Left renal pelvis (tissue), 4 donors: ENCODE measurements at places on chromosomes 12 and 14.

- no peak for DNase-seq
These were observed 1973.0 kb upstream of the FLRT2 start for GRCh38 chr14:83556746-83557453.

DNA sequence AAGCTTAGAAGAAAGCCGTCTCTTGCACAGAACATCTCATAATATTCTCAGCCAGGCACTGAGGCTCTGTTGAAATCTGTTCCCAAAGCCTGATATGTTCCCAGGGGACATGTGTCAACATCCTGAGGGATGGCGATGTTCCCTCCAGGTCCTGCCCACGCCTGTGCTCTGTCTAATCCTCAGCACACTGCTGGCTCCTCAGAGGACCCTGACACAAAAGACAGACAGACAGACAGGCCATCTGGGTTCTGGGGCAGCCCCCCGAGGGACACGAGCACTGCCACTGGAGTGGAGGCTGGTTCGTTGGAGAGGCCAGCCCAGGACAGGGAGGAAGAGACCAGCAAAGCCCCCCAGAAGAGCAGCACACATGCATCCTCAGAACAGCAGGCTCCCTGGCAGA, 27.8 kb downstream of the CHGA start:
- DNase-seq, result no peak

GRCh38 chr12:10243818-10244520, 31.3 kb downstream of the GABARAPL1 start:
- DNase-seq, result no peak

GRCh38 chr14:71290960-71291466, 383.8 kb downstream of the PCNX1 start:
- DNase-seq, result no peak

DNA sequence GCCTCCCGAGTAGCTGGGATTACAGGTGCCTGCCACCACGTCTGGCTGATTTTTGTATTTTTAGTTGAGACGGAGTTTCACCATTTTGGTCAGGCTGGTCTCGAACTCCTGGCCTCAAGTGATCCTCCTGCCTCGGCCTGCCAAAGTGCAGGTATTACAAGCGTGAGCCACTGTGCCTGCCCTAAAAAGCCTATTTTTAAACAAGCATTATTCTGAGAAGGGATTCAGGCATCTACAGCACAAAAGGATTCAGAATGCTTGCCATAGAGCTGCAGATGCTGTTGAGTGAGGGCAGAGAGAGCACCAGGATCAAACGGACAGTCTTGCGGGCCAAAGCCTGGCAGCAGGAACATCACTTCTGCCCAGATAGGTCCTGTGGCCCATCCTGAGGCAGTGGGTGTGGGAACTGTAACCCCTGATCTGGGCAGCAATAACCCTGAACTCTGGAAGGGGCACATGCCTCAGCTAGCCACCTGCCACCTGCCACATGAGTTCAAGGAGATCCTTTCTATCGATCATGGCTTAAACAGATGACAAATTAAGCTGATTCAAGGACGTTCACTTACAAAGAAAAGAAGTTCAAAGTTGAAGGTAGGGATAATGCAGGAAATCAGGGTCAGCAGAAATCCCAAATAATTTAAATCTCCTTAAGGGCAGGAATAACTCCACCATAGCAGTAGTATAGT, 16.8 kb upstream of the SNX6 start:
- no peak for DNase-seq

DNA sequence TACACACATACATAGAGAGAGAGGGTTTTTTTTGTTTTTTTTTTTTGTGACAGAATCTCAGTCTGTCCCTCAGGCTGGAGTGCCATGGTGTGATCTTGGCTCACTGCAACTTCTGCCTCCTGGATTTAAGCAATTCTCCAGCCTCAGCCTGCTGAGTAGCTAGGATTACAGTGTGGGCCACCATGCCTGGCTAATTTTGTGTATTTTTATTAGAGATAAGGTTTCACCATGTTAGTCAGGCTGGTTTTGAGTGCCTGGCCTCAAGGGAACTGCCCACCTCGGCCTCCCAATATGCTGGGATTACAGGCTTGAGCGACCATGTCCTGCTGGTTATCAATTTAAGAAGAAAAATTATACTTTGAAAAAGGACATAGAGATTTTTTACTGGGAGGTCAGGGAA, 710.6 kb downstream of the SLC6A15 start:
- DNase-seq, result no peak

DNA sequence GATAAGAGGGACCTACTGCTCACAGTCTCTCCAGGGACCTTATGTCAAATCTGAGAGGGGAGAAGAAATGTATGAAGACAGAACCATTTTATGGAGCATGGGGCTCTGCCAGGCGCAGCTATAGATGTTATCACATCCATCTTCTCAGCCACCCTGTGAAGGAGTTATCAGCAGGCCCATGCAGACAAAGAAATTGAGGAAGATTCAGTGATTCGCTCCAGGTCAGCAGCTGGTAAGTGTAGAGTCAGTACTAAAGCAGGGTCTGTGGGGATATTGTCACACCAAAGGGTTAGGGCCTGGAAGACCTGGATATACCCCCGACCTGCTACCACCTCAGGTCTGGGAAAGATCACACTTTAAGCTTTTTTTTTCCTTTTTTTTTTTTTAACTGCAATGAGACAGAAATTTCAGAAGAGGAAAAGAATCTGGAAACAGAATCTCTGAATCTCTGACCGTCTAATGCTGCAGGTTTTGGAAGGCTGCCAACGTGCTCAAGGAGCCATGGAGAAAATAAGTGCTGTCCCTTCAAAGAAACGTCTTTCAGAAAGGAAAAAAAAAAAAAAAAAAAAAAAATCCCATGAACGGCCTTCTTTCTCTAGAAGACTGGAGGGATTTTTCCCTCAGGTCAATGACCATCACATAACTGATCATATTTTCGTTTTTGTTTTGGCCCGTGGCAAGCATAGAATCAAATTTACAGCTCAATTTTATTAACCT, 73.3 kb upstream of the PLEKHG7 start:
- DNase-seq, result peak; percentile 32

- no peak for DNase-seq
These were observed 26.2 kb downstream of the DIO3 start for GRCh38 chr14:101587441-101587911.

DNA sequence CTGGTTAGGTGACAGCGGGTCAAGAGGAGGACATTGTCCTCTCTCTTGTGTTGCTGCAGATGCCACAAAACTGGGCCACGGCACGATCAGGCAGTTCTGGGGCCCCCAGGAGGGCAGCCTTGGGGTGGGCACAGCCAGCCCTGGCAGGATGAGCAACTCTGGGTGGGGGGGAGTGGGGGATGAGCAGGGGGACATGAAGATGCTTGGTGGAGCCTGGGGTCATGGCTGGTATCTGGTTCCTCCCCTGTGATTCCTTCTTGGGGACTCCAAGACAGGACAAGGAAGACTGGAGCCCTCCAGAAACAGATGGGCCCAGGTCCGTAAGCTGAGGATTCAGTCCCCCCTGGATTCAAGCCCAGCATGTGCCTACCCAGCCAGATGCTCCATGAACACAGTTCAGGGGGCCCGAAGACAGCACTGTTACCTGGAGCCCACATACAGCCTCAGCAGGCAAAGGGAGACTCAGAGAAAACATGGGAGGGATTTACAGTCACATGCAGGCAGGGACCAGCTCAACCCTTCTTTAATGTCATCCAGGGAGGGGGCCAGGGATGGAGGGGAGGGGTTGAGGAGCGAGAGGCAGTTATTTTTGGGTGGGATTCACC, 10.4 kb downstream of the SERPINA1 start:
- DNase-seq, result no peak

- no peak for DNase-seq
These were observed 35.2 kb downstream of the ZFP36L1 start for GRCh38 chr14:68757618-68758081.

DNA sequence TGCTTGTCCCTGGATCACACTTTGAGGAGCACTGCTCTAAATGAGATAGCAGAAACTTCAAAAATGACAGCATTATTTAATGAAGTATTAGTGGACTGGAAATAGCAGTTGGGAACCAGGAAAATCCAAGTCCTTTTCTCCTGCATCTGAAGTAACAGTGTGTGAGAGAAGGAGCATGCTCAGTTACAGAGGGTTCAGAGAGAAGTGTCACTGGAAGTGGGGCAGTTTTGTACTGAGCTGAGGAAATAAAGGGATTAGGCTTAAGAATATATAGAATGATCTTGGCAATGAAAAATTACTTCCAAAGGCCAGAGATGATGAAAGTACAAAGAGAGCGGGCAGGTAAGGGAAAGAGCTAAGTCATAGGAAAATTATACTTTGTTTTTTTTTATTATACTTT, 130.9 kb downstream of the MIPOL1 start:
- no peak for DNase-seq

GRCh38 chr12:120332041-120332440, 4.5 kb upstream of the PLA2G1B start:
- DNase-seq, result no peak

DNA sequence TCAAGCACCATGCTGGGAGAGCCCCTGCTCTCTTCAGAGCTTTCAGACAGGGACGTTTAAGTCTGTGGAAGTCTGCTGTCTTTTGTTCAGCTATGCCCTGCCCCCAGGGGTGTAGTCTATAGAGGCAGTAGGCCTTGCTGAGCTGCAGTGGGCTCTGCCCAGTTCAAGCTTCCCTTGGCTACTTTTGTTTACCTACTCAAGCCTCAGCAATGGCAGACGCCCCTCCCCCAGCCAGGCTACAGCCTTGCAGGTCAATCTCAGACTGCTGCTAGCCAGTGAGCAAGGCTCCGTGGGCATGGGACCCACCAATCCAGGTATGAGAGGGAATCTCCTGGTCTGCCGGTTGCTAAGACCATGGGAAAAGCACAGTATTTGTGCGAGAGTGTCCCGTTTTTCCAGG, 37.4 kb upstream of the C12orf71 start:
- DNase-seq, result no peak

- no peak for DNase-seq
These were observed 1.6 kb downstream of the ART4 start for GRCh38 chr12:14841761-14842160.

GRCh38 chr12:19144287-19144686, 14.8 kb downstream of the PLEKHA5 start:
- no peak for DNase-seq

GRCh38 chr12:14960548-14961465, 594 bp downstream of the ARHGDIB start:
- no peak for DNase-seq

DNA sequence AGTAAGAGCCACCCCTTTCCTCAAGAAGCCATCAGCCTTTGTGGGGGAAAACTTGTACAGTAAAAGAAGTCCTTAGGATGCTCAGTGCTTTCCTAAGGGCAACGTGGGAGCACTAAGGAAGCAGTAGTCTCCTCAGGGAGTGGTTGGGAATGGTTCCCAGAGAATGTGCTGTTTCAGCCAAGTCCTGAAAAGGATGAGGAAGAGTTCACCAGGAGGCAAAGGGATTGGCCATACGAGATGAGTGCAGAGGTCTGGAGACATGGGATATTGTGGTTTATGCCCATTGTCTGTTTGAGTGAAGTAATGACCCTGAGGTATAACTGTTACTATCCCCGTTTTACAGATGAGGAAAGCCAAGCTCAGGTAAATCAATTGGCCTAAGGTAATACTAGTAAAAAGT, 86.0 kb upstream of the ATF1 start:
- DNase-seq, result no peak

- DNase-seq, result no peak
These were observed 526.6 kb upstream of the SEL1L start for GRCh38 chr14:82060219-82060618.

- DNase-seq, result no peak
These were observed 1305.0 kb downstream of the LRFN5 start for GRCh38 chr14:42911642-42912041.

GRCh38 chr12:23611320-23611719, 338.1 kb downstream of the SOX5 start:
- DNase-seq, result no peak

- DNase-seq, result no peak
These were observed 23.7 kb upstream of the TMCC3 start for GRCh38 chr12:94674051-94674451.

DNA sequence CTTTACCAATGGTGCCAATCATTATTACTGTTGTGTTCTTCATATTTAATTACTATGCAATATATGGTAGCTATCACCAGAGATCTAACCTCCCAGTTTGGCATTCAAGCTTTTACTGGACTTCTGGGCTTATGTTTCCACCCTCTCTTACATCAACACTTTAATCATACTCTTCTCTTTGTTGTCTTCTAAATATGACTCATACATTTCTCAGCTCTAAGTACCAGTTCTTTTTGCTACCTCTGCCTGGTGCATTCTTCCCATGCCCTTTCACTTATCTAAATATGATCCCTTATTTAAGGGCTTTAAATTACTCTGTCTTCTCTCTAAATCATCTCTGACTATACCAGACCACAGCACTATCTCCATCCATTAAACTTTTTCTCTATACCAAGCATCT, 246.1 kb upstream of the CCDC196 start:
- no peak for DNase-seq

DNA sequence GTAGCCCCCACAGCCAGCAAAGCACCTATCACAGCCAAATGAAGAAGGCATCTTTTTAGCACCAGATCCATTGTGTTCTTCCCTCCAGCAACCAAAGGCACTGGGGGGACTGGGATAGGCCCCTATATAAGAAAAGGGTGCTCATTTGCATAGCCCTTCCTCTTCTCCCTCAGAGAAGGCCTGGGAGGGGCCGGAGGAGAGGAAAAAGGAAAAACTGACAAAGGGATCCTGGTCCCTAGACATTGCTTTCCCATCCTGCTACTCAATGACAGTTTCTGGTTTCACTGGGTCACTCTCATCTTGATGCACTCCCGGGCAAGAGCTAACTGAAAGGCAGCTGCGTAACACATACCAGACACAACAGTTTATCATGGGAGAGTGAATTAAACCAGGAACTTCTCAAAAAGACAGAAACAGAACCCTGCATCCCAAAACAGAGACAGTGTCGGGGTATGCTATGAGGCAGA, at the start of gene PMEL:
TSS of gene PMEL (minus strand) at position 102 of the 467 bp plus-strand sequence. CDS start at position 71, 31 bp downstream.
- DNase-seq, result no peak
